ENCODE measurements at places on chromosomes 1 and 21. TPM values are rescaled to one million over a fixed set of nuclear protein-coding genes. Genes with fewer than 3 reads are reported as not detected.

The HHIPL2 gene
- polyA plus RNA-seq: not detected

The TCHH gene
- not detected for polyA plus RNA-seq

The HHAT gene
- polyA plus RNA-seq: 0.43 TPM

The FALEC gene
- polyA plus RNA-seq: not detected

The OSBPL9 gene
- 29.2 TPM for polyA plus RNA-seq

The RNF115 gene
- 29.4 TPM for polyA plus RNA-seq

The PLEKHN1 gene
- polyA plus RNA-seq: not detected
